ENCODE measurements at places on chromosomes 12 and 14.

DNA sequence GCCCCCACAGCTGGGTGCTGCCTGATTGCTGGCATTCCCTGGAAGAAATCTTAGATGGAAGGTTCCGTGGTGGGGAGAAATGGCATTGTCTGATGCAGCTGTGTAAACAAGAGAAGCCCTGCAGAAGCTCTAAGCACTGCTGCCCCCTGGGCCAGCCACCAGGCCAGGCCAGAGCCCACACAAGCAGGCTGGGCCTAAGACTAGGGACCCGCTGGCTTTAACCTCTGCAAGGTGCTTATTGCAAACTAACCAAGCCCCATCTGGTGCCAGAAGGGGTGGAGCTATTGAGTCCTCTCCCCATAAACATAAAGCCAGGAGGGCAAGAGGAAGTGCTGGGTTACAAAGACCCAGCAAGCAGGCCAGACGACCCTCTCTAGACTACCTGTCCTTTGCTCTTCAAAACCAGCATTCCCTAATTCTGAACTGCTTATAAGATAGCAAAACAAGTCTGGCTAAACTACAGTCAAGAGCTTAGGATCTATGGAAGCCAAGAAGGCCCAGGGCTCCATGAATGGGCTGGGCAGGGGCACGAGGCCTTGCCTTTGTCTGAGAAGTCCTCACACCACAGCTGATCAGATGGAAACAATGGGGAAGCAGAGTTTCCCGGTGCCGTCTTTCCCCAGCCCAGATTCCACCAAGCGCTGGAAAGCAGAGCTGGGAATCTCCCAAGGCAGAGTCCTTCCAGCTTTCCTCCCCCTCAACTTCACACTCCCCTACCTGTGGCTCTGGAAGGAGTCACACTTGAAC lies 28.8 kb downstream of the P2RX4 start:
- no peak for DNase-seq

DNA sequence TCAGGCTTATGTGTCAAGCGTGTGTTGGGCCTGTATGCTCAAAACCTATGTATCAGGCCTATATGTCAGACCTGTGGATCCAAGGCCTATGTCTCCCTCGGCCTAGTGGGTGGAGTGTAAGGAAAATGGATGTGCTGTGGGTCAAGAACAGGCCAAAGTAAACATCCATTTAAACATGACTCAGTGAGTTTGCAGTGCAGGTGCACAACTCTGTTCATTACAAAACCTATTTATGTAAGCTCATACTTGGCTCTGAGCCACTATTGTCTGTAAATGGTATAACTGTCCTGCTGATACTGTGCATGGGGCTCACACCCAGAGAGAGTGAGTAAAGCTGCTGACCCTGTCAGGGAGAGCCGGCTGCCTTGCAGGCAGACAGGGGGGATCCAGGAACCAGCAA lies 249.7 kb upstream of the AVPR1A start:
- DNase-seq, result no peak

DNA sequence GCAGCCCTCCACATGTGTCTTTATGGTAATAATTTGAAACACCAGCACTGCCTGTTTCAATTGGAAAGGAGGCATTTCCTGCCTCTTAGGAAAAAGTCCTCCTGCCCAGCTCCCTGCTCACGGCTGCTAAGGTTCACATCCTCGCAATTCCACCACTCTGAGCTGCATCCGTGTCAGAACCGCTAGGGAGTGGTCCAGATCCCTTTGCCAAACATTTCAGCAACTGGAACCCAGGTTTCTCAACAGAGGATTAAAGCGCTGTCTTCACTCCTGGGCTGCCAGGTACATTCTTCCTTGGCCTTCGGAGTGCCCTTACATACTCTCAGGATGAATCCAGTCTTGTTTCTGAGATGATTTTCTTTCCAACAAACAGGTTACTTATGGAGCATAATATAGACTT lies 23.3 kb downstream of the C14orf132 start:
- no peak for DNase-seq

- no peak for DNase-seq
Observed at GRCh38 chr14:93548102-93548843, 117.5 kb downstream of the UNC79 start.

- no peak for DNase-seq
Observed at GRCh38 chr14:91331721-91332120, 85.9 kb downstream of the CCDC88C start.

DNA sequence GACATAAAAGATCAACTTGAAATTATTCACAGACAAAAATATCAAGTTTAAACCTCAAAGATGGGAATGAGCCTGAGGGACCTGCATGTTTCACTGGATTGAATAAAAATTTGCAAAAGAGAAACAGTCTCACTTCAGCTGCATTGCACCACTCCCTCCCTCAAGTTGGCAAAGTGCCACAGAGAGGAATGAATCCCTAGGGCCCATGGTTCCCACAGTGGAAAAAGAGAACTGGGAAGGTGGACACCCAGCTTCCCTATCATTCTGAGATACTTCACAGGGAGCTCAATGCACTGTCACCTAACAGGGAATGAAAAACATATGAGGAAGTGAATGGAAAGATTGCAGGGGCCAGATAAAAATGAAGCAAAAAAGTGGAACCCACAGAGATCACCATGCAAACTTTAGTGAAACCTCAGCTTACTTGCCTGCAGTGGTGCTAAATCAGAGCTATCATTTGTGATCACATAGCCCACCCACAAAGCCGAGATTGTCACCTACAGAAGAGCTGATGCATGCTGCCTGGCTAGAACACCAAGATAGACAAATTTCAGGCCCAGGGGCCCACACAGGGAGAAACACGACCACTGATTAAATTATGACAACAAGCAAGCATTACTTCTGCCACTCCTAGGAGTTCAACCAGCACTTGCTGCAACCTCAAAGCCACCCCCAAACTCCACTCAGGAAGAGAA lies 911.3 kb downstream of the LRFN5 start:
- DNase-seq, result no peak

GRCh38 chr12:80050236-80050635 lies 49.1 kb upstream of the OTOGL start:
- no peak for DNase-seq

DNA sequence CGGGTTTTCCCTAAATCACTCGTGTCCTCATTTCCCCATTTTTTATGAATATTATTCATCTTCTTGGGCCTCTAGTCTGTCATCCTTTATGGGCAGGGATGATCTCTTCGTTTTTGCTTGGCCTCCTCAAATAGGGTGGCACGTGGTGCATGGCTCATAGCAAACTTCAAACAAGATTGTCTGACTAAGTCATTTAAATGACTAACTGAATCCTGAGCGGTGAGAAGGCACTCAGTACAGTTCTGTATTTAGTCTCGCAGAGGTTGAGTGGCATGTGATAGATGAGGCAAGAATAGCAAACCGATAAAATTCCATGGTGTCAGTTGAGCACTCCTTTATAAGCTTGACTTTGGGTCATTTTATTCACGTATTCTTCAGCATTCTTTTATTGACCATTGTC lies 5.7 kb upstream of the JDP2 start:
- DNase-seq, result no peak

DNA sequence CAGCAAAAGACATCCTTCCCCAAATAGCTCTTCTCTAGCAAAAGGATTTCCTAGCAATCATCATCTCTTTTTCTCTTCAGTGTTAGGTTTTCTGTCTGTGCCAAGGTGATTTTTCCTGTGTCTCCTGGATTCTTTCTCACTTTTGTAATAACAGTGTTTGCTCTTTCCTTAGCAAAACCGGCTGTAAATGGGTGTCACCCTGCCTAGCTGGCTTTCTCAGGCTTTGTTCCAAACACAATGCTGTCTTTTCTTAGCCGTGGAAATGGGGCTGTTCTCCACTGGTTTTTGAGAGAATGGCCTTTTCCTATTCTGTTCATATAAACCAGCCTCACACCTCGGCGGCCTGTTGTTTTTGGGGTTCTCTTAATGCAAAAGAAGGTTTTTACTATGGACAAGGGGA lies 21.9 kb downstream of the JDP2 start:
- DNase-seq, result no peak

GRCh38 chr12:50458606-50459005 lies 46.2 kb upstream of the DIP2B start:
- DNase-seq, result no peak

DNA sequence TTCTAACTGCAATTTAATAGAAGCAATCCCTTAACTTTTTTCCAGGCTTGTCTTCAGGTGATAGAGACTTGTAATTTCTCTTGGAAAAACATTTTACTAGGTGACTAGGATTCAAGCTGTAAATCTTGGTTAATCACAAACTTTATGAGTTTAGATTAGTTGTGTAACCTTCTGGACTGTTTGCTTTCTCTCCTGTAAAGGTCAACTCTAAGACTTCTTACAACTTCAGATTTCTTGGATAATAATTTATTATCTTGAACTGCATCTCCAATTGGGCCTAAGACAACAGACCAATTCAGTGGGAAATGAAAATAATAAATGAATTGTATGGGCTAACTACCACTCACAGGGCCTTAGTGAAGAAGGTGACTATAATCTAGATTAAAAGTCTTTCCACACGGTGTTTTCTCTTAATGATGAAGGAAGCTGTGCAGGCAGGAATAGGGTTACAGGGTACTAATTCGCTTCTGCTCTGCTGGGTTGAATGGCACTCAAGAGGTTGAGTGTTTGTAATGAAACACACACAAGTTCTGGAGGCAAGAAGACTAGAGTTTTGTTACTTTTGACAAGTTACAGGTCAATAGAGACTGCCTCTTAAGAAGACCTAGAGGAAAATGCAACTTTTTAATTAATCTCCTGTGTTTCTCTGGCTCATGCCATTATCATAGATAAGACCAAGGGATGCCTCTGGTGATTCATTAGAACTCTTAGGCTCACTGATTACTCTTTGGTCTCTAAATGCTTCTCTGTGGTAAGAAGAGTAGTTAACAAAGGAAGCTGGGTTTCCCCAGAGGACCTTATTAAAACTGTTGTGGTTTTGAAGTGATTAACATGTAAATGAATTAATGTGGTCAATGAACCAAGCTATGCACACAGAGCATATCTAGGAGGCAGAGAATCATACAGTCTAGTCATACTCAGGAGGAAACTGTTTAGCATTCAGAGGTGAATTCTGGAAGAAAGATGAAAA lies 30.0 kb upstream of the OR4E1 start:
- DNase-seq, result peak; percentile 39

- DNase-seq, result no peak
Observed at GRCh38 chr12:70784042-70784668, 136.4 kb downstream of the PTPRR start.

DNA sequence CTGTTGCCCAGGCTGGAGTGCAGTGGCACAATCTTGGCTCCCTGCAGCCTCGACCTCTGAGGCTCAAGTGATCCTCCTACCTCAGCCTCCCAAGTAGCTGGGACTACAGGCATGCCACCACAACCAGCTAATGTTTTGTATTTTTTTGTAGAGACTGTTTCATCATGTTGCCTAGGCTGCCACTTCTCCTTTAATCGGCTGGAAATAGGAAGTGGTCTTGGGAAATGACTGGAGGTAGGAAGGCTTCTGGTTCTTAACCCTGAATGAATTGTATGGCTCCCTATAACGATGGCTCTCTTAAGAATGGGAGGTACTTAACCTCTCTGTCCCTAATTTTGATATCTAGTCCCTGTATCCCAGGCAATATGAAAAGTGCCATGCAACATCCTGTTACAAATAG lies 113.9 kb upstream of the USP15 start:
- no peak for DNase-seq

GRCh38 chr14:91454155-91454554 lies 36.5 kb upstream of the CCDC88C start:
- no peak for DNase-seq

GRCh38 chr12:80776706-80777105 lies 60.0 kb downstream of the MYF5 start:
- DNase-seq, result no peak

DNA sequence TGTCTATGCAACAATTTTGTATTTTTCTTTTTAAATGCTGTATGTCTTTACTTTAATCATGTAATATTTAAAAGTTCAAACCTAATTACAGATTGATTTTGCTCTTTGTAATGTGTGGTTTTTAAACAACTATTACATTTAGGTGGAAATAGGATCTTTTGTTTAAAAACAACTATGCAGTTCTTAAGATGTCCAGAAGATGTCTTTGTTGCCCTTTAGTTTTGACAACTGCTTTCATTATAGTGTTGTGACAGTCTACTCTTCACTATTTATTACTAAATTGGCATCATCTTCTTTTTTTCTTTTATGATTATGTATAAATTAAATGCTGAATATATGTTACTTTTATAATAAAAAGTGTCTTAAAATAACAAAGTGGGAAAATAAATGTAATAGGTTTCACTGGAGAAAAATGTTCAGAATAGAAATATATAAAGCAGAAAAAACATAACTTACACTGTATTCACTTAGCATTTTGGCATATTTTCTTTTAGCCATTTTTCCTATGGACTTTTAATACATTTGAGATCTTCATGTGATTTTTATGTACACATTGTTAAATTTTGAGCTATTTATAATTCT lies 27.1 kb upstream of the PCNX4 start:
- peak; percentile 65 for DNase-seq

- DNase-seq, result no peak
Observed at GRCh38 chr12:51951843-51952722, 584 bp downstream of the ACVR1B start.

DNA sequence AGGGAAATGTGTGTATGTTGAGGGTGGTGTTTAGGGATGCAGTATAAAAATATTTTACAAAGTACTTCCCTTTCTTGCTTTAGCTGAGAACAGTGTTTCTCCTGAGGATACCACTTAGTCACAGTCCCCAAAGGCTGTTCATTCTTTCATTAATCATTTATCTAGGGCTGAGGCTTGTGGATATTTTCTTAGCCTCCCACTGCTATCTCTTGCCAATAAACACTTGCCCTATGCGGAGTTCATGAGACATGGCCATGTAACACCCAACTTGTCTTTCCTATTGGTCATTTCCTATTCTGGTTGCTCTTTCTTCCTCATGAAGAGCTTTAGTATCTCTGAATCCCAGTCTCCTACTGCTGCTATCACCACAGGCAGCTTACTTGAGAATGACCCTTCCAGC lies 75.1 kb downstream of the ETNK1 start:
- DNase-seq, result no peak

GRCh38 chr14:50342221-50343078 lies 30.3 kb downstream of the DMAC2L start:
- DNase-seq, result peak; percentile 51

- no peak for DNase-seq
Observed at GRCh38 chr12:96454396-96454795, 35.0 kb upstream of the CFAP54 start.

- no peak for DNase-seq
Observed at GRCh38 chr12:55686366-55687010, 21.2 kb downstream of the ITGA7 start.

DNA sequence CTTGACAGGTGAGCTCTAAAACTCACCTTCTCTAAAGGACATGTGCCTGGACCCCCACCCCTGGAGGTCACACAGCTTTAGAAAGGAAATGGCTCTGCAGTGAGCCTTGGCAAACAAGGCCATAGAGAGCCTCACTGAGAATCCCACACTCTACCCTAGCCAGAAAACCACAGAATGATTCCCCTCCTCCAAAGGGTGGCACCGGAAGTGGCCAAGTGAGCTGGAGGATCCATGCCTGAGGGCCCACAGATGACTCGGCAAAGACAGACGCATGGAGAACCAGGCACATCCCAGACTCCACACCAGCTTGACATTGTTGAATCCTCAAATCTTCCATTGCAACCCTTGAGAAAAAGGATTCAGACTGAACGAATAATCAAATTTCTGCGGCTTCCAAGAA lies 54.2 kb upstream of the PTHLH start:
- DNase-seq, result no peak
